ENCODE measurements at places on chromosomes 11 and 22.

GRCh38 chr22:38755155-38755910 lies 465 bp downstream of the SUN2 start:
- DNase-seq = peak; percentile 54

- no peak for DNase-seq
These were observed 23.0 kb downstream of the SCN4B start for GRCh38 chr11:118129471-118130172.

GRCh38 chr11:70159627-70160570 lies 43.2 kb upstream of the FADD start:
- DNase-seq = no peak

DNA sequence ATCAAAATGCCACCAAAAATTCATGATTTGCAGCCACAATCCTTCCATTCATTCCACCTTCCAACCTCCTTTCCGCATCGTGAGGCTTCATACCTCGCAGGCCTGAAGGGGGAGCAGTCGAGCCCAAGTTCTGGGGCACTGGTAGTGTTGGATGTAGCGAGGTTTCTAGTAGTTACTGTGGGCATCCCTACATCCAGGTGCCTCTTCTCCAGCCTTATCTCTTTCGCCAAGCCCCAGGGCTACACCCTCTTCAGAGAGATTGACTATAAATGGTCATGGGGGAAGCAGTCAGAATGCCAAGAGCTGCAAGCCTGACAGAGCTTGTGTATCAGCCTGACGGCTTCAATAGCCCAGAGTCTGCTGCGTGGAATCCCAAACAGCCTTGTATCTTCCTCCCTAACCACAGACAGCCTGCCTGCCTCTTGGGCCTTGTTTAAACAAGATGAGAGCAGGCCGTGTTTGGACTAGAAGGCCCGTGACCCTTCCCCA lies 28.9 kb downstream of the CLMP start:
- no peak for DNase-seq

- DNase-seq = no peak
These were observed 77.4 kb upstream of the YWHAH start for GRCh38 chr22:31866918-31867317.

GRCh38 chr11:119356349-119357031 lies 10.0 kb upstream of the MFRP start:
- DNase-seq = peak; percentile 74

- peak; percentile 20 for DNase-seq
These were observed 725 bp downstream of the KDM2A start for GRCh38 chr11:67119585-67120391.

- DNase-seq = no peak
These were observed 24.7 kb upstream of the BAIAP2L2 start for GRCh38 chr22:38135133-38135706.

- DNase-seq = no peak
These were observed 61.9 kb downstream of the C11orf58 start for GRCh38 chr11:16800382-16800781.

- DNase-seq = no peak
These were observed 10.8 kb downstream of the MMP3 start for GRCh38 chr11:102832612-102833011.

DNA sequence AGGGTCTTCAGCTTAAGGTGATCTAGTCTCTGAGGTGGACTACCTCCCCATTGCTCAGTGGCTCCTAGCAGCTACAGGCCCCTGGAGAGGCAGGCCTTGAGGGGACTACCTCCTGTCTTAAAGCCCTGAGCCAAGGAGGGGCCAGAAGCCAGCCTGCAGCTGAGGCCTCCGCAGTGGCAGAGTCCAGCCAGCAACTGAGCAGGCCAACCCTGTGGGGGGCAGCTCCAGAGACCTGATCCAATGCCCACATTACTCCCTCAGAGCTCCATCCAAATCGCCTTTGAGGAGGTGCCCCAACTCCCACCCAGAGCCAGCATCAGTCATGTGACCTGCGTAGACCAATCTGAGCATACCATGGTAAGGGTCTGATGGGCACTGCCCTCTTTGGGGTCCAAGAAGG lies 2.7 kb downstream of the C2CD2L start:
- DNase-seq = no peak

GRCh38 chr22:43535741-43536140 lies 123.9 kb downstream of the MPPED1 start:
- DNase-seq = no peak

- DNase-seq = no peak
These were observed 43.8 kb downstream of the TRIOBP start for GRCh38 chr22:37740455-37741311.
